Ecto neural progenitor cell (in vitro differentiated cells): ENCODE measurements at places on chromosomes 6 and 20.

DNA sequence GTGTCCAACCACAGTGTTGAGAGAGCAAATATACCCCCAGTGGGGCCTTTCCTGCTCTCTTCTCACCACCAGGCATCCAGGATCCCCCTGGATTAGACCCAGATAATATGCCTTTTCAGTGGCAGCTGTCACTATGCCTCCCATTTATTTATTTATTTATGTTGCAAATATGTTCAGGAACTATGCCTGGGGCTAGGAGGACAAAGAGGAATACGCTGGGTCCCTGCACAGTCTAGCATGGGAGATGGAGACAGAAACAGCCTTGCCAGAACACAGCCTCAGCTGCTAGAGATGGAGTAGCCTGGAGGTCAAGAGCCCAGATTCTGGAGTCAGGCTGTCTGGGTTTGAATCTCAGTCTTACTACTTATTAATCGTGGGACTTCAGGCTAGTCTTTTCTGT lies 74.6 kb upstream of the LRFN2 start:
- DNase-seq: no peak

GRCh38 chr6:42316981-42317380 lies 99.3 kb upstream of the MRPS10 start:
- no peak for DNase-seq

DNA sequence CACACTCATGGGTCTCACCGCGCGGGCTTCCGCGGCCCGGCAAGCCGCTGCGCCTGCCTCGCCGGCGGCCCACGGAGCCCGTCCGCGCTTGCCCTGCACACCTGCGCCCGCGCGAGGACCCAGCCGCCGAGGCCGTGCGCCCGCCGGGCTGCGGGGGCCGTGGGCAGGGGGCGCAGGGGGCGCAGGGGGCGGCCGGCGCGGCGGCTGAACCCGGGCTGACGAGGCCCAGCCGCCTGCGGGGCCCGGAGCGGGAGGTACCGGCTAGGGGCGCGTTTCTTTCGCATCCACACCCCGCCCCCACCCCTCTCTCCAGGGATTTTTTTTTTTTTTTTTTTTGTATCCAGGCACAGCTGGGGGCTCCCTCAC lies 43.8 kb upstream of the OSTM1 start:
- DNase-seq: no peak

GRCh38 chr6:156828280-156828703 lies 51.1 kb downstream of the ARID1B start:
- no peak for DNase-seq

- DNase-seq: no peak
Measured at GRCh38 chr6:106574741-106575458, 54.4 kb downstream of the RTN4IP1 start.

- no peak for DNase-seq
Measured at GRCh38 chr6:144785056-144785455, 499.9 kb downstream of the UTRN start.

GRCh38 chr6:20056350-20056992 lies 155.8 kb downstream of the MBOAT1 start:
- DNase-seq: no peak

DNA sequence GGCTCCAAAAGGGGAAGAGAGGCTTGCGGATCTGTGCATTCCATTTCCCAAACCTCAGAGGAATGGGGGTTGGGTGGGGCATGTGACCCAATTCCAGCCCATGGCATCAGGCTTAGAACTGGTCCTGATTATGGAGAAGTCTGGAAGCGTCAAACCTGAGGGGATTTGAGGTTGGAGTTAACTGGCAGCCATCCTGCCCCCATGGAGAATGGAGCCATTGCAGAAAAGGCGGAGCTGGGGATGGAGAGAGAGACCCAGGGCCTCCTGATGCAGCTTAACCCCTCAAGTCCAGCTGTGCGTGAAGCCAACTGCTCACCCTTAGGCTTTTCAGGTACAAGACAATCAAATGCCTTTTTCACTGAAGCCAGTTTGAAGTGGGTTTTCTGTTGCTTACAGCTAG lies 9.9 kb upstream of the SDCBP2 start:
- DNase-seq: no peak

DNA sequence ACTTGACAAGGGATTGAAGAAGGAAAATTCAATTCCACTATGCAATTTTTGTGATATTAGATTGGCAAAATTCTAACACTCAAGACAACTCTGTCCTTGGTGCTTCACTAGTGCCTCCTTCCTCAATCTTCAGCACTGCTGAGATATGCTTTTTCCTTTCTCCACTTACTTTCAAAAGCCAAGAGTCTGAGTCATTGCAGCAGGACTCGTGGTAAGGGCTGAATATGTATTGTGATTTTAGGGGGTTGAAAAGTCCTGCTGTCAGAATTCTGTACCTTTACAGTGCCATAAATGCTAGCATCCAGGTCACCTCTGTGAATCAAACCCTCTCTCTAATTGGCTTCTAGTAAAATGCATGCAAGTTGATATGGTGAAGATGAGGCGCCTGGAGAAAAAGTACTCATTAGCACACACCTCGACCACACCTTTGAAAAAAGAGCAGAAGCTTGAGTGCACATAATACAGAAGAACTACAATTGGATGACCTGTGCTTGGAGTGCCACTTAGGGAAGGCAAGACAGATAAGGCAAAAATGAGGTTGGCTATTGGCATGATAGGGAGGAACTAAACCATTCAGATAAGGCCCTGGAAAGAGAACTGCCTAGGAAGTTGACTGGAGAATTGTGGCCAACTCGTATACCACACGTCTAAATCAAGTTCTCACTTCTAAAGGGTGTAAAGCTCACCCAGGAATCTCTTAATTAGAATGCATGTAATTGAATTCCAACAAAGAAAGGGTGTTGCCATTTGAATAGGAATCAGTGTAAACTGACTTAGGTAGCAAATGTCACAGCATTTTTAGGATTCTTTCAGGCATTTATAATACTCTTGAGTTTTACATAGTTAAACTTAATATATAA lies 43.6 kb upstream of the FAM83B start:
- DNase-seq: no peak

GRCh38 chr6:57278570-57278969 lies 38.9 kb upstream of the PRIM2 start:
- no peak for DNase-seq

DNA sequence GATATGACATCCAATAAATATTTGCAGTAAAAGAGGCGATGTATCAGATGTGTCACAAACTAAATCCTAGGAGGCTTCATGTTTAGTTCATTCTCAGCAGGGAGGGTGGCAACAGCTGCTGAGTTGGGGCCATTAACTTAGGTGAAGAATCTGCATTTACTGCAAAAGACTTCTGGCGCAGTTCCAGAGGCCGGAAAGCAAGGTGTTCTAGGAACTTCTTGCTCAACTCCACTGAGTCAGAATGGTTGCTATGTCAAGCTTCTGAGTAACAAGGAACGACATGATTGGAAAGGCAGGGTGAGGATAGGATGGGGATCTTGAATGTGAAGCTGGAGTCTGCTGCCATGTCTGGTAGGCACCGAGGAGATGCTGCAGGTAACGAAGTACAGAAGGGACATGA lies 11.7 kb downstream of the ADNP start:
- DNase-seq: no peak

GRCh38 chr20:34389954-34390555 lies 27.0 kb downstream of the ITCH start:
- no peak for DNase-seq

DNA sequence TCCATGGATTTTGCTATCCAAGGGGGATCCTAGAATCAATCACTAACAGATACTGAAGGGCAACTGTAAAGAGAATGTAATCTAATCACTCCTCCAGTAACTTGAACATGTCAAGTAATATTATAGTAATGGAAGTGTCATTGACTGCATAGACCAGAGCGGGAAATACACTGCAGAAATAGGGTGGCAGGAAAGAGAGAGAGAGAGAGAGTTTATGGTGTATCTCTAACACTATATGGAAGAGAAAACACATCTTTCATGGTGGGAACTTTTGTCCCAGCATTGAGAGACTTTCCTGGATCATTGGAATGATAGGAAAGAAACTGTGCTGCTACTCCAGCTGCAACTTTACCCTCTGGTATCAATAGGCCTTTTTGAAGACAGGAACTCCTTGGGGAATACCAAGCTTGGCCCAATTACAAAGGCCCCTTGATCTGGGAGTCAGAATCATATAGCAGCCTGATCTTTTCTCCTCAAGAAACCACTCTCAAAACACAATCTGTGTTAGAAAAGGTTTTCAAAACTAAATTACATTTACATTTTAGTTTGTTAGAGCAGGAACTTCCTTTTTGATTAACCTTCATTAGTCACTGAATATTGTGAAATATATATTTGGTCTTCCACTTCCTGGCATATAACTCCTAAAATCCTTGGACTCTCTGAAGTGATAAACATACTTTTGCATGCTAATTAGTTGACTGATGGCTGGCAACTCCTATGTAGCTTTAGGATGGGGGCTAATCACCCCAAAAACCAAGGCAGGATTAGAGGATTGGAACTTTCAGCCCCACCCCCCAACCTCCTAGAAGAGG lies 29.5 kb upstream of the RNGTT start:
- DNase-seq: no peak

GRCh38 chr6:5665173-5665572 lies 341.6 kb downstream of the NRN1 start:
- no peak for DNase-seq

DNA sequence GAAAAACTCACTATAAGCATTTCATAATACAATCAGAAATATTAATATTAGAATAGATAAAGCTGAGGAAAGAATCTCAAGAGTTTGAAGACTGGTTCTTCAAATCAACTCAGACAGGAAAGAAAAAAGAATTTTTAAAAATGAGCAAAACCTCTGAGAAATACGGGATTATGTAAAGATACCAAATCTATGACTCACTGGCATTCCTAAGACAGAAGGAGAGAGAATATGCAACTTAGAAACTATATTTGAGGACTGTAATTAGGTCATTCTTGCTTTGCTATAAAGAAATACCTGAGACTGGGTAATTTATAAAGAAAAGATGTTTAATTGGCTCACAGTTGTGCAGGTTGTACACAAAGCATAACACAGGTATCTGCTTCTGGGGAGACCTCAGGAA lies 665.1 kb downstream of the RNF144B start:
- DNase-seq: no peak

DNA sequence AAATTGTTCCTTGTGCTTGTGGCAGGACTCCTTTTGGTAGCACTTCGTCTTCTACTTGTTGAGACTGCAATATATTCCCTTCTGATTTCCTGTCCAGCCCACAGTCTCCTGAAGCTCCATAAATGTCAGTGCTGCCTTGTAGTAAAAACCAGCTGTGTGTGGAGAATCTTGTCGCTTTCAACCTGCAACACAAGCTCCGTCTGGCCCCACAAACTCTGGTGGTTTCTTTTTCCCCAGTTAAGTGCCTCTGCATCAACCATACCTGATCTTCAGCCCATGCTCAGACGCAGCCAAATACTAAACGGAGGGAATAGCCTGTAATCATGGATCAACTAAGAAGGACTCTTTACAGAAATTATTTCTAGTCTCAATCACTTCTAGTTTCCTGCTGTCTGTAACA lies 1133.3 kb upstream of the ADGRB3 start:
- DNase-seq: no peak

DNA sequence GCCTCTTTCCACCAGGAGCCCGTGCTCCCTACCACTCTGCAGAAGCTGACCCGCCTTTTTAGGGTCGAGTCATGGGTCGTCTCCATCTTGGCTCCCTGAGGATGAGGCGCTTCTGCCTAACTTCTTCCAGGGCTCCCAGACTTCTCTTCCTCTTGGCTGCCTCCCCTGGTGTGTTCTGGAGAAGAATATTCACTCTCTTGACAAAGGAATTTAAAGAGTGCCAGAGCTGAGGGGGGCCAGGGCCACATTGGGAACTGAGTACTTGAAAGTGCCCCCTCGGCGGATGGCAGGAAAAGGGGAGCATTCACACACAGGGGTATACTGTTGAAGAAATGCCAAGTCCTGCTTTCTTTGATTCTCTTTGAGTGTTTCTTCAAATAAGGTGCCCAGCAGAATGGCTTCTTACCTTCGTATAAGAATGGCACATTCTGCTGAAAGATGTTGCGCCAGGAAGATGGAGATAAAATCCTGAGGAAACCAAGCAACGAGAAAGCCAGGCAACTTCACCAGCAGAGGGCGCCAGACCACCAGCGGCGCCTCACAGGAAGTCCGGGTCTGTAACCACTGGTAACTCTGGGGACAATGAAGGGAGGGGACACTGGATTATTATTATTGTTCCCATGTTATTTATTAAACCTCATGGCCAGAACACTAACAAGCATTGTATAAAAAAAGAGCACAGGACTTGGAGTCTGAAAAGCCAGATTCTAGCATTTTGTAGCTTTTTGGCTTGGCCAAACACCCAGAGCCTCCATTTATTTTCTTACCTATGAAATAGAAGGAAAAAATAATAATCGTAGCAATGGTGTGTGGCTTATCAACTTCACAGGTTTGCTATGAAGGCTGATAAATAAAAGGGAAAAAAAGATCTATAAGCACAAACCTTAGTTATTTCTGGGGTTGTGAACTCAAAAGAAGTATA lies 176.7 kb downstream of the HACE1 start:
- peak; percentile 74 for DNase-seq

GRCh38 chr6:13918686-13919250 lies 6.0 kb upstream of the RNF182 start:
- no peak for DNase-seq

DNA sequence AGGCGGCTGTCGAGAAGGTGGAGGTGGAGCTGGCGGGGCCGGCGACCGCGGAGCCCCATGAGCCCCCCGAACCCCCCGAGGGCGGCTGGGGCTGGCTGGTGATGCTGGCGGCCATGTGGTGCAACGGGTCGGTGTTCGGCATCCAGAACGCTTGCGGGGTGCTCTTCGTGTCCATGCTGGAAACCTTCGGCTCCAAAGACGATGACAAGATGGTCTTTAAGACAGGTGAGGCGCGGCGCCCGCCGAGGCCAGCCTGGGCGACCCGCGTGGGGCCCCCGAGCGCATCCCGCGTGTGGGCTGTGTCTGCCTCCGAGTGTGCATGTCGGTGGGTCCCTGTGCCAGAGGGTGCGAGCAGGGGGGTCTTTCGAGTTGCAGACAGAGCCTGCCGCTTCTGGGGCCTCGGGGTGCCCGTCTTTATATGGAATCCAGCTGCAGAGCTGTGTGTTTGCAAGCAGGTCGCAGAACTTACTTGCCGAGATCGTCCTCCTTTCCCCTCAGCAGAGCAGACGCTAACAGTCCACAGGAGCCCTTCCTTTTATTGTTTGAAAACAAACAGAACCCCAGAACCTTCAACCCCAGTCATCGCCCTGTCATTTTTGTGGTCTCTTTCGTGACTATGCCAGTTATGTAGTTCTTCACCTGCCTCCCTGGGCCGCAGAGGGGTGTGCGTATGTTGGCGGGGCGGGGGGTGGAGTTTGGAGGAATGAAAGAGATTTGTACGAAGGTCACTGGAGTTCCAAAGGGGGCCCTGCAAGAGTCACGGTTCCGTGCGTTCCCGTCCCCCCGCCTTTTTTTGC lies 766 bp downstream of the SLC16A10 start:
- peak; percentile 56 for DNase-seq
